ENCODE measurements at places on chromosomes 11 and 22.

GRCh38 chr11:14905104-14906033 is 13.3 kb upstream of the CYP2R1 start:
- DNase-seq, result peak; percentile 90

GRCh38 chr11:119350302-119350701 is 3.8 kb upstream of the MFRP start:
- no peak for DNase-seq

DNA sequence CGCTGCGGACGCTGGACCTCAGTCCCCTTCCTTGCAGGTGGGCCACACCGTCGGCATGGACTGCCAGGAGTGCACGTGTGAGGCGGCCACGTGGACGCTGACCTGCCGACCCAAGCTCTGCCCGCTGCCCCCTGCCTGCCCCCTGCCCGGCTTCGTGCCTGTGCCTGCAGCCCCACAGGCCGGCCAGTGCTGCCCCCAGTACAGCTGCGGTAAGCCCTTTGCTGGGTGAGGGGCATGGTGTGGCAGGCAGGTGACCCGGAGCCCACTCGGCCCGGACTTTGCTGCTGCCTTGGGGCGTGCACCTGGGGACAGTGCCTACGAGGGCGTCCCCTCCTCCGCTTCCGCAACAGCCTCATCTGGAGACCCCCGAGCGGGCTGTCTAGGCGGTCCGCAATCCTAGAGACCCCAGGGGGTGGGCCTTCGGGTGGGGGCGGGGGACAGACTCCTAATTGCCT is 25.4 kb upstream of the MUC5B start:
- no peak for DNase-seq

DNA sequence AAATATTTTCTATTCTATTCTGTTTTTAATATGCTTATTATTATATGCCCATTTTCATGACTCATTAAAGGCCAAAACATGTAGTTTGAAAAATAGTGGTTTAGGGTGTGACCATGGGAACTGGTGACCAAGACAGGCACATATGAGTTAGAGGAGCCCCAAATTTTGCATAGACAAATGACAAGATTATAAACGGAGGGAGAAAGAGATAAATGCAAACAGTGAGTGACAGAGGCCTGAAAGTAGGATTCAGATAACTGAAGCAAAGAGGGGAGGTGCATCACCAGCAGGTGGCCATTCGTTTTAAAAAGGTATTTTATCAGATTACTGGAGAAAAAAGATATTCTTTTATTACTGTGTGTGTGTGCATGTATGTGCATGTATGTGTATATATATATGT is 391.5 kb upstream of the CHORDC1 start:
- DNase-seq, result peak; percentile 33

DNA sequence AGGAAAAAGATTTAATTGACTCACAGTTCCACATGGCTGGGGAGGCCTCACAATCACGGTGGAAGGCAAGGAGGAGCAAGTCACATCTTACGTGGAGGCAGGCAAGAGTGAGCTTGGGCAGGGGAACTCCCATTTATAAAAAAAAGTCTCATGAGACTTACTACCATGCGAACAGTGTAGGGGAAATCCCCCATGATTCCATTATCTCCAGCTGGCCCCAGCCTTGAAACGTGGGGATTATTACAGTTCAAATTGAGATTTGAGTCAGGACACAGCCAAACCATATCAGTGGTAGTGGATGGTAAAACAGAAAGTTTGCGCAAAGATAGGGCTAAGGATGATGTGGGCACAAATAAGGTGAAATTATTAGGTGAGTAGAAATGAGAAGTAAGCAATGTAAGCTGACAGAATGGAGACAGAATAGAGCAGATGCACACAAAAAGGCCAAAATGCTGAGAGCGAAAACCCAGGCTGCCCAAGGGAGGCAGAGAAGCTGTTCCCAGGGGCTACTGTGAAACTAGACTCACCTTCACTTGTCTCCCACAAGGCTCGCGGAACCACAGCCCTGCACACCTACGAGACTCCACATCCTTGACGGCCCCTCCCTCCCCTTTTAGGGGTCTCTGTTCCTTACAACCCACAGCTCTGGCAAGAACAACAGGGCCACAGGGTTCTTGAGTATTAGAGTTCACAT is 377.6 kb downstream of the CADM1 start:
- peak; percentile 55 for DNase-seq

DNA sequence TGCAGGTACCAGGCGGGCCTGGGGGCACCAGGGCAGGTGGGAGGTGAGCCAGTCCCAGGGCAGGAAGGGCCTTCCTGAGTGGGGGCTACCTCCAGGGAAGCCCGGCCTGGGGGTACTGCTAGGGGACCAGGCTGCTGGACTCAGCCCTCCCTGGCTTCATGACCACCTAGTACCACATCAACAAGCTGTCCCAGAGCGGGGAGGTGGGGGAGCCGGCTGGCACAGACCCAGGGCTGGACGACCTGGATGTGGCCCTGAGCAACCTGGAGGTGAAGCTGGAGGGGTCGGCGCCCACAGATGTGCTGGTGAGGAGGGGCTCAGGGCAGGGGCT is 6.7 kb downstream of the TRPT1 start:
- no peak for DNase-seq

GRCh38 chr11:19874266-19874665 is 161.6 kb downstream of the NAV2 start:
- DNase-seq, result no peak

GRCh38 chr11:116336540-116336939 is 436.2 kb downstream of the BUD13 start:
- DNase-seq, result no peak

GRCh38 chr22:28072066-28072465 is 153.0 kb upstream of the PITPNB start:
- DNase-seq, result no peak

GRCh38 chr22:42905217-42905616 is 48.1 kb upstream of the ARFGAP3 start:
- no peak for DNase-seq

GRCh38 chr11:125953401-125953935 is 7.6 kb downstream of the VSIG10L2 start:
- no peak for DNase-seq

Data from GM12865 (cell line).